Panc1 (cell line): ENCODE measurements at places on chromosomes 7 and 10.

DNA sequence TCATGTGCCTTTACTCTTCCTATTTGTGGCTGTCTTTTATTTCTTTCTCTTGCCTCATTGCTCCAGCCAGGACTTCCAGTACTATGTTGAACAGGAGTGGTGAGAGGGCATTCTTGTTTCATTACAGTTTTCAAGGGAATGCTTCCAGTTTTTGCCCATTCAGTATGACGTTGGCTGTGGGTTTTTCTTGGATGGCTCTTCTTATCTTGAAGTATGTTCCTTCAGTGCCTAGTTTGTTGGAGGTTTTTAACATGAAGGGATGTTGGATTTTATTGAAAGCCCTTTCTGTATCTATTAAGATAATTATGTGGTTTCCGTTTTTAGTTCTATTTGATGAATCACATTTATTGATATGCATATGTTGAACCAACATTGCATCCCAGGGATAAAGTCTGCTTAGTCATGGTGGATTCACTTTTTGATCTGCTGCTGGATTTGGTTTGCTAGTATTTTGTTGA lies 96.8 kb downstream of the GLCCI1 start:
- no peak overlapping the region for H3K4me3 ChIP-seq
- no peak for DNase-seq
- no peak overlapping the region for H3K27ac ChIP-seq
- 0 out of 2 replicates have a peak, but pooled peaks cover 2% of the 10 kb centered on the region for H3K36me3 ChIP-seq

- peaks cover 7% of the 10 kb centered on the region; the same call in 1 of the 2 replicates for H3K27me3 ChIP-seq
- DNase-seq: peak; percentile 12
- no peaks in the 10 kb centered on the region for H3K4me1 ChIP-seq
- no peak overlapping the region for H3K27ac ChIP-seq
- H3K36me3 ChIP-seq: no peaks in the 10 kb centered on the region
These were observed 178.4 kb upstream of the TARP start for GRCh38 chr7:38451840-38452239.

- no peaks in the 10 kb centered on the region for H3K36me3 ChIP-seq
- H3K27ac ChIP-seq: no peak overlapping the region
- H3K27me3 ChIP-seq: no peaks in the 10 kb centered on the region
- H3K4me1 ChIP-seq: no peaks in the 10 kb centered on the region
These were observed 8.1 kb downstream of the PDE1C start for GRCh38 chr7:32062150-32062549.

- peak within 1 kb of the TSS; percentile 17 for H3K4me3 ChIP-seq
- H3K27me3 ChIP-seq: peaks cover 3% of the 10 kb centered on the region; the same call in 1 of the 2 replicates
- DNase-seq: no peak
- no peak within 1 kb of the TSS for H3K27ac ChIP-seq
- H3K36me3 ChIP-seq: no peaks in the 10 kb centered on the region
These were observed at the start of gene AMZ1 for GRCh38 chr7:2687881-2688318. AMZ1 (plus strand) TSS chr7:2688202; CDS start chr7:2700452, 12,250 bp downstream.

GRCh38 chr10:89536013-89536354 lies 590 bp upstream of the SLC16A12 start:
- DNase-seq: no peak
- peaks cover 49% of the 10 kb centered on the region for H3K27me3 ChIP-seq
- H3K27ac ChIP-seq: no peak overlapping the region

- H3K27me3 ChIP-seq: peaks cover 12% of the 10 kb centered on the region; the same call in 1 of the 2 replicates
- DNase-seq: no peak
- no peaks in the 10 kb centered on the region for H3K4me1 ChIP-seq
- H3K4me3 ChIP-seq: no peak overlapping the region
These were observed 60.2 kb downstream of the PLPP4 start for GRCh38 chr10:120517196-120517595.

DNA sequence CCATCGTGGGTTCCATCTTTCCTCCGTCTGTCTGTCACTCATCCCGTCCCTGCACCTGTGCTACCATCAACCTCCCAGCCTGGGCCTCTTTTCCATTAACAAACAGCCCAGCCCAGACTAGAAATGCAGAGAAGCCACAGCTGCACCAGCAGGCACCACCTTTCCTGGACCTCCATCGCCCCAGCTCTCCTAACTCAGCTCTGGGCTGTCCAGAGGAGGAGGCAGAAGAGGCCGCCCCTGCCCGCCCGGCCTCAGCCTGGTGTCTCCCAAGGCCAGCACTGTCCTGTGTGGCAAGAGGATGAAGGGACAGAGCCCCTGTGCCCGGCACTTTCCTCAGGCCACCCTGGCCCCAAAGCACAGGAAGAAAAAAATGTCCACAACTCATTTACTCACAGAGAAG lies 225.6 kb downstream of the PTPRN2 start:
- H3K36me3 ChIP-seq: no peaks in the 10 kb centered on the region
- H3K4me3 ChIP-seq: no peak overlapping the region
- H3K4me1 ChIP-seq: no peaks in the 10 kb centered on the region; the same call in 1 of the 2 replicates
- DNase-seq: no peak

- H3K27me3 ChIP-seq: peaks cover 15% of the 10 kb centered on the region; the same call in 1 of the 2 replicates
- H3K4me1 ChIP-seq: no peaks in the 10 kb centered on the region
- no peak for DNase-seq
- no peak overlapping the region for H3K27ac ChIP-seq
These were observed 194.0 kb upstream of the PLPP4 start for GRCh38 chr10:120262857-120263547.
